ENCODE measurements at places on chromosomes 11 and 22.

DNA sequence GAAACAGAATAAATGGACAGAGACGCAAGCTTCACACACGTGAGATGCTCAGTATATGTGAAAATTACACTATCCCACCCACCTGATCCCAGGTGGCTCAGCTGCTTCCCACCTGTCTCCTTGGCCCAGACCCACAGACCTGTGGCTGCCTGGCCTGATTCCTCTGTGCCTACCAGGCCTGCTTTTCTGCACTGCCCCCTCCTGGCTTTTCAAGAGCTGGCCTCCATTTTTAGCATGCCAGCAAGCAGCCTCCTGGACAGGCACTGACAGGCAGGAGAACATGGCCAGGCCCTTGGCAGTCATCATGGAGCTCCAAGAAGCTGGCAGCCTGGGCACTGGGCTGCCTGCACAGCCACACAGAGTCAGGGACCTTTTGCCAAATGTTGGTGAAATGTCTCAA lies 79.5 kb upstream of the HMGXB4 start:
- DNase-seq: no peak

DNA sequence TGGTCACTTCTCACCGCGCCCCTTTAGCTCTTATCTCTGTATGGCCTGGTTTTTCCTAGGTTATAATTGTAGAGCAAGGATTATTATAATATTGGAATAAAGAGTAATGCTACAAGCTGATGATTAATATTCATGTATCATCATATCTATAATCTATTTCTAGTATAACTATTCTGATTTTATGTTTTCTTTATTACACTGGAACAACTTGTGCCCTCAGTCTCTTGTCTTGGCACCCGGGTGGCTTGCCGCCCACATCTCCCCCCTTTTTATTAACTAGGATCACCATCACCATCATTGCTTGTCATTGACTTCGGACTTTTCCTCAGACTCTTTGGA lies 11.0 kb downstream of the OR52K1 start:
- DNase-seq: no peak

DNA sequence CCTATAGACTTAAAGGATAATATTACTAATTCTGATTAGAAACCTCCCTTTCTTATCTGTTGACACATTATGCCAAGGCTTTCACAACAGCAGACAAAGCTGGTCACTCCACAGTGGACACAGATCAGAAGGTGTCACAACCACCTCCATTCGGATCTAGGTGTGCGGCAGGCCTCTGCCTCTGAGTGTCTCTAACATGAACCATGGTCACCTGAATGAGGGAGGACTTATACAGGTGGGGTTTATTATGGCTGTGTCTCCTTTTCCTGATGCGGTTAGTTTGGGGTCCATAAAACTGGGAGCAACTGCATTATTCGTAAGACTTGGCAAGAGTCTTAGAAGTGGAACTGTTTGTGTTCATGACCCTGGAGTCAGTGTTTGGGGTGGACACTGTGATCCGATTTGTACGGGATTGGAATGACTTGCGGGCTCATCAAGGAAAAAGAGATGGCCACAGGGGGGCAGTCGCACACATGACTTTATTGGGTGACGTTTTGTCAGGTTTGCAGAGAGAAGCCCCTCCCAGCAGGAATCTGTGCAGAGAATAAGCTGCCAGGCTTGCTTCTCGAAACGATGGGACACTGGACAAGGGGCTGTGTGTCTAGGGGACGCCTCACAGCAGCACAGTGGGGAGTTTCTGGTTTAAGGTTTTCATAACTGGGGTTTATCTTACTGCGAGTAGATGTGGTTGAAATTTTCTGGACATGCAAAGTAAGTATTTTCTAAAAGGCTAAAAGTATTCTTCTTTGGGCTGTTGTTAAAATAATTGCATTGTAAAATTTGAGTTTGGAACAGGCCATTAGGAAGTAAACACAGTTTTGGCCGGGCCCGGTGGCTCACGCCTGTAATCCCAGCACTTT lies 90.6 kb downstream of the GAB4 start:
- DNase-seq: peak; percentile 19

DNA sequence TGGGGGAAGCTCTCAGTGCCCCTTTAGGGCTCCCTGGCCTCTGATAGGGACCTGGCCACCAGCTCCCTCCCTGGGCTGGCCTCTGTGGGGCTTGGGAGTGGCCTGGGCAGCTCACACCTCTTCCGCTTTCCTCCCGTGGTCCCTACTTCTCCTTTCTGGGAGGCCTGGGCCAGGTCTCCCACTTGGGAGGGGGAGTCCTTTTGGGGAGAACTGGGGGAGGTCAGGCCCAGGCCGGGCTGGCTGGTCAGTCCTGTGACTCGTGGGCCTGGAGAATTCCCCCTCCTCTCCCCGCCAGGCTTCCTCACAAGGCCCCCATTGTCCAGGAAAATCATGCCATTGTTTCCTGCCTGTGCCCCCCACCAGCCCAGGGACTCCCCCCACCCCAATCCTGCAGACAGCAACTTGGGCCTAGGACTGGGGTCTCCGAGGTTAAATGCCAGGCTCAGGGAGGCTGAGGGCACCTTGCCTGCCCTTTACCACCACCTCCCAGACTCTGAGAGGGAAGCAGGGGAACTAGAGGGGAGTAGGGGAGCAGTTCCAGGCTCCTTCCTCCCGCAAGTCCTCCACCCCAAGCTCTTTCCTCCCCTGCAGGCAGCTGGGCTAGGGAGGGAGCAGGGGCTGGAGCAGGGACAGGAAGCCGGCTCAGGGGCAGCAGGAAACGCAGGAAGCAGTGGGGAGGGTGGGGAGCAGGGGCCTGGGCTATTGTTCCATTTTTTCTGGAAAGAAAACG lies 2.8 kb downstream of the MAP3K11 start:
- no peak for DNase-seq

GRCh38 chr11:115874843-115875242 lies 370.6 kb upstream of the CADM1 start:
- no peak for DNase-seq

DNA sequence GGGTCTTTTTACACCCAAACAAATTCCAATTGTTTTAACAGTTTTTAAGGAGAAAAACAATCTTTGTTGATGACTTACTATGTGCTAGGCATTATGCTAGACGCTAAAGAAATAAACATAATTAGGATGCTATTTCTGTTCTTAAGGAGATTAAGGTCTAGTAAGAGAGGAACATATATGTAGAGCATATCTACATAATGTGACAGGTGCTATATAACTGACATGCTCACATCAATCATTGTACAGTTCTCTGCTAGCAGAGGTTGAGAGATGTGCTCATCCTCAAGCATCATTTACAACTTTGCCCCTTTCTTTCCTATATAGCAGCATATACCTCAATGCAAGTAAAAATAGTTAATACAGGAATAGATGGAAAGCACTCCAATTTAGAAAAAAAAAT lies 37.5 kb downstream of the PDGFD start:
- DNase-seq: no peak

GRCh38 chr11:3903207-3903896 lies 47.9 kb downstream of the STIM1 start:
- no peak for DNase-seq

- DNase-seq: no peak
These were observed 8.4 kb downstream of the LINC01488 start for GRCh38 chr11:69489746-69490365.

DNA sequence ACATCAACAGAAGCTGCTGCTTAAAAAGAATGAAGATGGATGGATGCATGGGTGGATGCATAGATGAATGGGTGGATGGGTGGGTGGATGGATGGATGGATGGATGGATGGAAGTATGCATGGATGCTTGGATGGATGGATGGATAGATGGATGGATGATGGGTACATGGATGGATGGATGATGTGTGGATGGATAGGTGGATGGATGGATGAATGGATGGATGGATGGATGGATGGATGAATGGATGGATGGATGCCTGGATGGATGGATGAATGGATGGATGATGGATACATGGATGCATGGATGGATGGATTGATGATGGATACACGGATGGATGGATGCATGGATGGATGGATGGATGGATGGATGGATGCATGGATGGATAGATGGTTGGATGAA lies 110.8 kb downstream of the LDLRAD3 start:
- DNase-seq: no peak

- DNase-seq: no peak
These were observed 2.3 kb upstream of the OR10G7 start for GRCh38 chr11:124043420-124043819.

GRCh38 chr11:99814021-99814420 lies 793.3 kb downstream of the CNTN5 start:
- DNase-seq: no peak

GRCh38 chr11:111347723-111348115 lies 31.4 kb downstream of the POU2AF1 start:
- peak; percentile 62 for DNase-seq

- no peak for DNase-seq
These were observed 13.6 kb downstream of the CD44 start for GRCh38 chr11:35152575-35152974.

GRCh38 chr22:26642465-26643417 lies 14.6 kb upstream of the MIAT start:
- peak; percentile 28 for DNase-seq

DNA sequence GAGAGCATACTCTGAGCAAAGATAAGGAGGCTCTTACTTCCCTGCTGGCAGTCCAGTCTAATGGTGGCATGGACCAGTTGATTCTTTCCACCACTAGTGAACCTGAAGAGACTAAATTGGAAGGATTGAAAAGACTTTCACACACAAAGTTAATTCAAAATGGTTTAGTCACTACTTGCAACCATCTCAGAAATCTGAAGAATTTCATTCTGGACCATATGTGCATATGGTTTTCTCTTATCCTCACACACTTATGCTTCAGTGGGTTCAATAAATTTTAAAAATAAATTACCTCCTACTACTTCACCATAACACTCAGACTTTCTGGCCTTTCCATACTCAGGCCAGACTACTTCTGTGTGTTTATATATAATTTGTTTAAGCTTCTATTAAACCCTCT lies 44.7 kb downstream of the CADM1 start:
- peak; percentile 89 for DNase-seq

DNA sequence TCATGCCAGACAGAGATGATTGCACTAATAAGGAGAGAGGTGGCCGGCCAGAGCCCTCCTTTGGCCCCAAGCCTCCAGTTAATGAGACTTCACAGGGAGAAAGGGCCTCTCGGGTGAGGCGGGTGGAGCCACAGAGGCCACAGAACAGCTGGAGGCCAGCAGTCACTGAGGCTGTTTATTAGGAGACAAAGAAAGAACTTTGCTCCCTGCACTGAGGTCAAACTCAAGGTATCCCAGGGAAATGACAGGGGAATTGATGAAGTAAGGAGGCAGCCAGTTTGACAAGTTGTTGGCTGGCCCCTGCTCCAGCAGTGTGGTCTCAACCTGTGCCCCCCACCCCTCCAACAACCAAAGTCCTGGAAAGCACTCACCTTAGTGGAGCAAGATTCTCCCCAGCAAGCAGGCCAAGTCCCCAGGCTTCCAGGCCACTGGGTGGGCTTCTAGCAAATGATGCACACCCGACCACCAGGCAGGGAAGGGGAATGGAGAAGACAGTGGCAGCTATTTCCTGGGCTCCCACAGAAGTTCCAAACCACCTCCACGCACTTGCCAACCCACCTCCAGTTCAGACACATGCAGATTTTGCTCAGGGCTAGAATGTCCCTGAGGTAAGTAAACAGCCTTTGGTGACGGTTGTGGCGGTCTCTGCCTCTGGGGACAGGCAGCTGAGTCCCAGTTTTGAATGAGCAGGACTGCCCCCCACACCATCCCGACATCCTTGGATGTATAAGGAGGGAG lies 53.2 kb downstream of the RPUSD4 start:
- no peak for DNase-seq

- DNase-seq: no peak
These were observed 60.8 kb downstream of the SOX6 start for GRCh38 chr11:16295592-16295991.

- no peak for DNase-seq
These were observed 133.0 kb downstream of the BRD1 start for GRCh38 chr22:49694462-49695260.

DNA sequence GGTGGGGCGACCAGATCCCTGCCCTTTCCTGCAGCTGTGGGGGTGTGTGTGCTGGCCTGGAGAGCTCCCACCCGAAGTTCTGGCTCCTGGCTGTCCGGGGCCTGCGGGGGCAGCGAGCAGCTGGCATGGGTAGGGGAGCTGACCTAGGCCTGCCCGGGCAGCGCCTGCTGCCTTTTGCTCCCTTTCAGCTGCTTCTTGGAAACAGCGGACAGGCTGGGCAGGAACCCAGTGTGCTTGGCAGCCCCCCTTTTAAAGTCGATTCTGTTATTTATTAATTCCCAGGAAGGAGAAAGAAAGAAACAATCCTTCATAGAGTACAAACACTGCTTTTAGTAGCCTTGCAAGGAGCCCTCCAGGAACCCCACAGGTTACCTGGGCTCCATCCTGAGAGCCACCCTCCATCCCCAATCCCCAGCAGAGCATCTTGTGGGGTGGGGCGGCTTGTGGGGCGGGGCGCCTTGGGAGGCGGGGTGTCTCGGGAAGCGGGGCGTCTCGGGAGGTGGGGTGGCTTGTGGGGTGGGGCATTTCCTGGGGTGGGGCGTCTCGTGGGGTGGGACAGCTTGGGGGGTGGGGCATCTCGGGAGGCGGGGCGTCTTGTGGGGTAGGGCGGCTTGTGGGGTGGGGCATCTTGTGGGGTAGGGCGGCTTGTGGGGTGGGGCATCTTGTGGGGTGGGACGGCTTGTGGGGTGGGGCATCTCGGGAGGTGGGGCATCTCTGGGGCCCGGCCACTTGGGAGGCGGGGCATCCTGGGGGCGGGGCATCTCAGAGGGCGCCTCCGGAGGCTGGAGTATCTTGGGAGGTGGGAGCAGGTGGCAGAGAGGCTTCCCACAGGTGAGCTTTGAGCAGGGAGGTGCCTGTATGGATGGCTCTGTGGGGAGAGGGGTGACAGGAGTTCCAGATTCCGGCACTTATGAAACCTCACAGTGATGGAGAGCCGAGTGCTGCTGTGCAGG lies 7.0 kb downstream of the CD81 start:
- no peak for DNase-seq

DNA sequence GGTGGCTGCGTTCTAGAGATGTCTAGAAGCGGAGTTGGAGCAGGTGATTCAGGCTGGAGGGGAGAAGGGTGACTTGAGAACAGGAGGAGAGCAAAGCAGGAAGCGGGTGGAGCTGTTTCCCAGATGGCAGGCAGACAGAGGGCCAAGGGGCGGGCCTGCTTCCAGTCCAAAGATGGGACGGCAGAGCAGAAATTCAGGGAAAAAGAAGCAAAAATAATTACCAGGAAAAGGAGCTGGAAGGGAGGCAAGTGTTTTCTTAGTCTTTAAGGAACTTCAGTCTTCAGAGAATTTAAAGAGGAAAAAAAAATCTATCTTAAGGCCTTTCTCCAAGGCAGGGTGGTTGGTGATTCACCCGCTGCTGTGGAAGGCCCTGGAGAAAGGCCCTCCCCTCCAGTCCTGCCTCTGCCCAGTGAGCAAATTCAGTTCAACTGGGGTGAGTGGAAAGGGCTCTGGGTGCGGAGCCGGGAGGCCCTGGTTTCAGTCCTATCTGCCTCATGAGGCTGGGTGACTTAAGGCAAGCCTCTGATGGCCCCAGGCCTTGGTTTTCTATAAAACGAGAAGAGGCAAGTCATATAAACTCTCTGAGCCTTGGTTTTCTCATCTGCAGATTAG lies 4.5 kb upstream of the CREB3L1 start:
- DNase-seq: peak; percentile 73

- DNase-seq: no peak
These were observed 14.6 kb downstream of the C11orf21 start for GRCh38 chr11:2287091-2287490.

- peak; percentile 6 for DNase-seq
These were observed 54.2 kb downstream of the EP300 start for GRCh38 chr22:41146573-41146972.

Measured in fibroblast of upper back skin (primary cell).